Activated naive CD8-positive, alpha-beta T cell treated with anti-CD3 and anti-CD28 coated beads, Interleukin-2, amount 50 U/mL, for 24 hours (primary cell): ENCODE measurements at places on chromosomes 5 and 9.

DNA sequence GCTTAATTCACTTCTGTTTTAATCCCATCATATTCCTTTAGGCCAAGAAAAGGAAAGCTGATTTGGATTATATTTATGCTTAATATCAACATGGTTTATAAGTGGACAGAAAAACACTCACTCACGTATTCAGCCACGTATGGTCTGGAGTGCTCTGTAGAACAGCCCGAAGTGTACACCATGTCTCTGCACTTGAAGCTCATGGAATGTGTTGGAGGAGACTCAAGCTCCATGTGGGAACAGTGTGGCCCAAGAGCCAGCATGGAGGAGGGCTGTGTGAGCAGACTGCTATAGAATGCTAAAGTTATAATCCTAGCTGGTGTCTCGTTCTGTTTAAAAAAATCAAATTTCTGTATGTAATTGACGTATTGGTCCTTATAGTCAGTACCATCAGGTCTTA lies 32.9 kb downstream of the OTULINL start:
- no peak for DNase-seq

DNA sequence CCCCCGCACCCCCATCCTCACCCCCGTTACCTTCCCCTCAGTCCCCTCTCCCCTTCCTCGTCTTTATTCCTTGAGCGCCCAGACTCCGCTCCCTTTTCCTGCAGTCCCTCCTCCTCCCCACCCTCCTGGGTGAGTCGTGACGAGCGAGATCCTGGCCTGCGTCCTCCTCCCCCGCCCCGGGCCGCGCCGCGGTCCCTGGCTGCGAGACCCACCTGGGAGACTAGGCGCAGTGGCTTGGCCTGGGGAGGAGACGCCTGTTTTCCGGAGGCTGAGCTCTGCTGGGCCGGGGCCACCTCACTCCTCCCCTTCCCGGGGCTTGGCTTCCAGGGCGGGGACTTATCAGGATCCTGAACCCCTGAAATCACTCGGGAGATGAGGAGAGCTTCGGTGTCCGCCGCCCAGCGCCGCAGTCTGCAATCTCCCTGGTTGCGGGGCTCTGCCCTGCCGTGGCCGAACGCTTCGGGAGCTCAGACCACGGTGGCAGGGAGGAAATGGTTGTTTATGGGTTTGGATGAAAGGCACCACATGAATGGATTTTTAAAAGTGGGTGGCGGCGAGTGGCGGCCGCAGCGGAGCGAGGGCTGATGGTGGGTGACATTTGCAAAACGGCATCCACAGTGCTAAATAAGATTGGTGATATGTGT lies 984 bp downstream of the STXBP1 start:
- DNase-seq: peak; percentile 35

GRCh38 chr5:135130261-135131215 lies 96.5 kb upstream of the PITX1 start:
- no peak for DNase-seq

GRCh38 chr5:168948746-168949145 lies 352.2 kb downstream of the SLIT3 start:
- DNase-seq: no peak

DNA sequence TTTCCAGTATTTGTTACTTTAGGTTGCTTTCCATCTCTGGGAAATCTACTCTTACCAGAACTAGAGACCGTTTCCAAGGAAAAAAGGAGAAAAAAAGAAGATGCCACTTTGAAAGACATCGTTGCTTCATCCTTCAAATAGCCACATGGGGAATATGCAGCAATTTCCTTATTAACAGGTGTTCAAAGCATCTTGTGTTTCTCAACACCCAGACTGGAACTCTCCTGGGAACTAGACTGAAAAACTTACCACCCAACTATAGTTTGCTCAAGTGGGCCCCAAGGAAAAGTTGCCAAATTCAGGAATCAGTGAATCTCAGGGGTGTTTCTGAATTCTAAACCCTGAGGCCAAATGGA lies 80.0 kb upstream of the JAK2 start:
- no peak for DNase-seq

DNA sequence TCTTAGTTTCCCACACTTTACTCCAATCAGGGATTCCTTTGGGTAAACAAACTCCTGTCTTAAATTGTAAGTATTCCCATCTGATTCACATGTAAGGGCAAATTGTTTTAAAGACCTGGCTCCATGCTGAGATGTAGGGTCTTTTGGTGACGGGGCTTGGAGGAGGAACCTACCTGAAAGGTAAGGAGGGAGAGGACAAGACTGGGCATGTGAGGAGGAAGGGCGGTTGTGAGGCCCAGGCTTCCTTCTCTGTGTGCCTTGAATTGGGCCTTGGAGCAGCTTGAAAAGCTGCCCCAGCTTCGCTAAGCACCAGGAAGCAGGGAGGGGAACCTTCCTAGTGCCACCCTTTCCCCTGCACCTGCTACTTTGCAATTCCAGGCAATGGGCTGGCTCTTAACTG lies 86.8 kb downstream of the C9orf152 start:
- no peak for DNase-seq

DNA sequence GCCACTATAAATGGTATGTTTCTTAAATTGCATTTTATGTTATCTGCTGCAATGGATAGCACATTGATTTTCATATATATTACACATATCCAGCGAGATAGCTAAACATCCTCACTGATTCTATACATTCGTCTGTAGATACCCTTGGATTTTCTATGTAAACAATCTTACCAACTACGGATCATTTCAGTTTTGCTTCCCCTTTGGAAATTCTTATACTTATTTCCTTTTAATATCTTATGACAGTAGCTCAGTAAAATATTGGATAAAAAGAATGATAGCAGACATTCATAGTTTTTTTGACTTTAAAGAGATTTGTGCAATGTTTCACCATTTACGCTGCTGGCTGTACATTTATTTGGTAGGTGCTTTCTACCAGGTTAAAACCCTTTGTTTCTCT lies 254.9 kb downstream of the SYK start:
- DNase-seq: no peak

DNA sequence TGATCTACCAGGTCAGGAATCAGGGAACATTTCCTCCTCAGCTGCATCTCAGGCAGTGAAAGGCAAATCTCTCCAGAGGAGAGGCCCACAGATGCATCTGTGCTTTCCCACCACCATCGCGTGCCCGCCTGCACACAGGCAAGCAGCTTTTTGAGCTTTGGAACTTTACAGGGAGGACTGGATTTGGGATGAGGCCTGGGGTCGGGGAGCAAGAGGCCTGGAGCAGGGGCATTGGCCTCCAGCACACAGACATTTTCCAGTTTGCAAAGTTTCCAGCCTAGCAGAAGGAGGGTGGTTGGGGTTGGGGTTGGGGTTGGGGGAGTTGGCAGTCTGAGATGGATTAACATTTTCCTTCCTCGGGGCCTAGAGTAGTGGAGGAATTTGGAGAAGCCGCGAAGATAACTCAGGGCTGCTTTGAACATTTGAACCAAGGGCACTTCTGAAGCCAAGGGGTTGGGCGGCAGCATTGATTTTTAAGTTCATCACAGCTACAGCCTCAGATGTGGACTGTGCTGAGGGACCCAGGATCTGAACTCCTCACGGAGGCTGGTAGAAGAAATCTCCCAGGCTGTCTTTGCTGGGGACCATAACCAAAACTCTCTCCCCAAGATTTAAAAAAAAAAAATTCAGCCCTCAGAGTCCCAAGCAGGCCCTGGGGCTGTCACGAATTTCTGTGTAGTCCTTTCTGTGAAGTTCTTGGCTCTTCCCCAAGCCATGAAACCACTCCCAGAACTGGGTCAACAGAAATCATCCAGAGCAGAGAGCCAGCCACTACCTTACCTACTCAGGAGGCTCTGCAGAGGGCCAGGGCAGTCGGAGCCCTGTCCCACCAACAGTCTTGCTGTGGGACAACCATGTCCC lies 25.6 kb downstream of the C5orf15 start:
- DNase-seq: no peak

GRCh38 chr5:180639741-180640610 lies 9.4 kb downstream of the FLT4 start:
- DNase-seq: no peak
